Epithelial cell of esophagus (primary cell): ENCODE measurements at places on chromosomes 3 and 15.

- DNase-seq, result no peak
Measured at GRCh38 chr3:55270976-55271375, 216.1 kb downstream of the WNT5A start.

GRCh38 chr3:163936543-163936942 is 1141.8 kb downstream of the SI start:
- no peak for DNase-seq

GRCh38 chr15:59656897-59657634 is at the start of gene GTF2A2:
GTF2A2 (minus strand) TSS chr15:59657515; CDS start chr15:59652277, 5,238 bp downstream.
- peak; percentile 96 for DNase-seq

DNA sequence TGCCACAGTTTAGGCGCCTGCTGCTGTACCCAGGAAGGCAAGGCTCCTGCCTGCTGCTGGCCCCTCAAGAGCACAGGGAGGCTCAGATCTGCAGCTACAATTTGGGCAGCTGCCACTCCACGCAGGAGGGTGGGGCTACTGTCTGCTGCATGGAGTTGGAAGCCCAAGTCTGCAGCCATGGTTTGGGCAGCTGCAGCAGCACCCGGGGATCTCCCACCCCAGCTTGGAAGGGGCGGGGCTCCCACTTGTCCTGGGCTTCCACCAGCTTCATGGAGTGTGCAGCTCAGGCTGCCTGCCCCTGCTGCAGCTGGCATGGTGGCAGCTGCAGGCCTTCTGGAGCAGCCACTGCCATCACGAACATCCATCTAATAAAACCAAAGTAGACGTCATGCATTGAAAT is 512.9 kb downstream of the PYDC2 start:
- DNase-seq, result no peak

DNA sequence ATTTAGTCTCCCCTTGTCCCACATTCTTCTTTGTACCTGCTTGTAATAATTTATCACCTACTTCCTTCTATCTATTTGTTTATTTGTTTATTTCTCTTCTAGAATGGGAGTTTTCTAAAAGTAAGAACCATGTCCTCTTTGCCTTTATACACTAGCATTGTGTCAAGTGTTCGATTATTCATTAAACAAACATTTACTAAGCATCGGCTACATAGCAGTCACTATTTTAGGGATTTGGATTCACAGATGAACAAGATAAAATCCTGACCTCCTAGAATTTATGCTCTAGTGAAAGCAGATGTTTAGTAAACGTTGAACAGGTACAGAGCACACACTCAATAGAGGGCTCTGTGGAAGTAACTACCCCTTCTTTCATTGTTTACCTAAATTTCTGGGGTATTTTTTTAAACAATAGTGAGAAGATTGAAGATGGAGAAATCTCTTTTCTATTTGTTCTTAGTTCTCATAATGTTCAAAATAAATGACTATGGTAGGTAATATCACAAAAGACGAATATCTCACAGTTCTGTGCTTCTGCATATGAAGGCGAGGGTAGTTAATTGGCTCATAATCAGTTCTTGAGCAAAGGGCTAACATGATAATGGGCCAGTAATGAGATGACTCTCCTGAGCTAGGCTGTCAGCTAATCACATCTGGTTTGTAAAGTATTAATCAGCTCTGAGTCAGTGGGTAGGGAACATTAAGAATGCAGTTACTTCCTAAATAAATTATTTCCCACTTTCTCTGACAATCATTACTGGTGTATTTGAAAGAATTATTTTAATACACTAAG is 111.9 kb downstream of the SLC9A9 start:
- DNase-seq, result peak; percentile 90

DNA sequence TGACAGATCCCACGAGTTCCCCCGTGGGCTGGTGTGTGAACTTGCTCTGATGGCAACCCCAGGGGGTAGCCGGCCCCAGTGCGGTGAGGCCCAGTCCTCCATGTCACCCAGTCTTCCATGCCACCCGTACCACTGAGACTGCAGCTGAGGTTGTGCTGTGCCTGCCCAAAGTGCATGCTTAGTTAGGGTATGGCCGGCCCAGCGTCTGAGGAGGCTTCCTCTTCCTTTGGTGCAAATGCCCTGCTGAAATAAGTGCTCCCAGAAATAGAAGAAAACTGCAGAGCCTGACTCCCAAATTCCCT is 31.5 kb downstream of the MGLL start:
- DNase-seq, result no peak

- no peak for DNase-seq
Measured at GRCh38 chr3:62318365-62318751, 55.0 kb downstream of the FEZF2 start.

DNA sequence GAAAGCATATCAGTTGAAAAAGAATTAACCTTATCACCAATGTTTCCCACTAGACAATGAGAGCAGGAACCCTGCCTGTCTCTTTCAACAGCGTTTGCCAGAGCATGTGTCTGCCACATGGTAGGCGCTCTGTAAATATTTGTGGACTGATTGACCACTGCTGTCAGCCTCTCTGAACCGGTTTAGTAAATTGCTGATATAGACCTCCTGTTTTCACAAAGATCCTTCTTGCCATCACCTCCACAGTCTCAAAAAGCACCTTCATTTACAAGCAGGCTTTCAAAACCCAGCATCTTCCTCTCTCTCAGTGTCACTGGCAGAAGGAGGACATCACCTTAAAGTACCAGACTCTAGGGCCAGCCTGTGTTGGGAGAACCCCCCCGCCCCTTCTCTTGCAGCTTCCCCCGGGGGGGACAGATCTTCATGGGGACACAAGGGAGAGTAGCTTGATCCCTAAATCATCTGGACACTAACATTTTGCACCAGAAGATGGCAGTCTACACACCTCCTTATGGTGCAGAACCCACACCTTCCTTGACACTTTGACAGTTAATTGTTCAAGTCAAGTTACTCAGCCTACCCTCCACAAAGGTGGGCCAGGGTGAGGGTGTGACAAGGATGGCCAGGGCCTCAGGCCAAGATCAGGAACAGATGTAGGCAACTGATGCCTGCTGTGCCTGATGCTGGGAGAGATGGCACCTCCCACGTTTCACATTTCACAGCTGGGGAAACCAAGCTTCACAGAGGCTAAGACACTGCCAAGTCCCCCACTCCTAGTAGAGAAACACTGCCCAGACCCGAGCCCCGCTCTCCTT is 37.8 kb upstream of the USP3 start:
- peak; percentile 80 for DNase-seq

GRCh38 chr3:168272343-168272985 is 176.7 kb upstream of the GOLIM4 start:
- DNase-seq, result no peak

DNA sequence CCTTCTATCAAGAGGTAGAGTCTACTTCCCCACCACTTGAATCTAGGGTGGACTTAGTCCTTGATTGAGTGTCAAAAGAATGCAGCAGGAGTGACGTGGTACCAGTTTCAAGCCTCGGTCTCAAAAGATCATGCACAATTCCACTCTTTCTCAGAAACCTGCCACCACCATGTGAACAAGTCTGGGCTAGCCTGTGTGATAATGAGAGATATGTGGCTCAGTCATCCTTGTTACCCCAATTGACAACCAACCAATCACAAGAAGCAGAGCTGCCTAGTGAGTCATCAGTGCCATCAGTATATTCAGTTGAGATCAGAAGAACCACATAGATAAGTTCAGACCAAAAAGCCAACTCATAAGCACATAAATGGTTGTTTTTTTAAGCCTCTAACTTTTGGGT is 374.5 kb downstream of the IL20RB start:
- peak; percentile 13 for DNase-seq

DNA sequence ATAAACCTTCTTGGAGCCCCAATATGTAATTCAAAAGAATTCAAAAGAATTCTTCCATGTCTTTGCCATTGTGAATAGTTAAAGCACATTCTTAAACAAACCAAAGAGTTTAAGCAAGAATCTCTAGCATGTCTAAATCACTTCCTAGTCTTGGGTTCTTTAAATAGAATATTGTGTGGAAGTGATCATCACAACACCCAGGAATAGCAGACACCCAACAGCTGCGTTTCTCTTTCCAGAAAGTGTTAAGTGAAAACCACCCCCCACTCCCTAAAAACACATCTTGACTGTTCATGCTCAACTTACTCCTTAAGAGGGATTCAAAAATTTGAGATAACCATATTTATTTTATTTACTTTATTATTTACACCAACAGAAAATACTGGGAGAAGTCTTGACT is 24.1 kb upstream of the CAPN7 start:
- no peak for DNase-seq

DNA sequence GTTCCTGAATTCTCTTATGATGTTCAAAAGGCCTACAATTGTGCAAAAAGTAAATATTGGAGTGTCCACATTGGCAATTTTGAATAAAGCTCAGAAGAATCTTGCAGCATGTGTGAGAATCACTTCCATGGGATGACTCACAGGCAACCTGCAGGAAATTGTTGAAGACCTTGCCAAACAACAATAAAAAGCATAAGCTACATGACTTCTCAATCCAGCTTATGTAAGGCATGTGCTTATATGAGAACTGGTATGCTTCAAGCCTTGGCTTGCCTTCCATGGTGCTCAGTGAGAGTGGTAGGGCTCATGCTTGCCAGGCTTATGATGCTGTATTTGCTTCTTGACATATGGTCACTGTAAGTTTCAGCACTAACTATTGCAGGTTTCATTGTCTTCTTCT is 18.4 kb upstream of the BCHE start:
- DNase-seq, result peak; percentile 97

GRCh38 chr15:80803580-80804525 is 24.7 kb downstream of the CEMIP start:
- DNase-seq, result no peak

DNA sequence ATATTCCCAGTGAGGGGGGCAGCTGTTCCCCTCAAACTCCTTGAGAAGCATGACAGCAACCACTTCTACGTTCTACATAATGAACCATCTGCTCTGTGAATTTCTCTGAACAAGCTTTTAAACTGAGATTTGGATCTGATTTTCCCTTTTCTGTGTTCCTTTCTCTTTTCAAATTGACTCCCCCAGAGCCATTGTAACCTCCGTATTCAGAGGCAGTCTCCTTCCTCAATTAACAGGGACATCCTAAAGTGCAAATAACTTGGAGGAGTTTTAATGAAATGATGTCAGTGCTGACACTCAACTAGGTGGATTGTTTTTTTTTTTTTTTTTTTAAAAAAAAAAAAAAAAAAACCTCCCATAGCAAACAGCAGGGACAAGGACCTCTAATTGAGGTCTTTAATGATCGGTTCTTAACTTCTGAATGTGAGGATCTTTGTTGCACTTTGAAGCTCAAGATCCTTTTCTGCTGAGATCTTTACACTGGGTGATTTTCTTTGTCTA is 48.8 kb downstream of the ADAMTS9 start:
- no peak for DNase-seq

- no peak for DNase-seq
Measured at GRCh38 chr3:175176556-175176955, 317.4 kb downstream of the NAALADL2 start.

DNA sequence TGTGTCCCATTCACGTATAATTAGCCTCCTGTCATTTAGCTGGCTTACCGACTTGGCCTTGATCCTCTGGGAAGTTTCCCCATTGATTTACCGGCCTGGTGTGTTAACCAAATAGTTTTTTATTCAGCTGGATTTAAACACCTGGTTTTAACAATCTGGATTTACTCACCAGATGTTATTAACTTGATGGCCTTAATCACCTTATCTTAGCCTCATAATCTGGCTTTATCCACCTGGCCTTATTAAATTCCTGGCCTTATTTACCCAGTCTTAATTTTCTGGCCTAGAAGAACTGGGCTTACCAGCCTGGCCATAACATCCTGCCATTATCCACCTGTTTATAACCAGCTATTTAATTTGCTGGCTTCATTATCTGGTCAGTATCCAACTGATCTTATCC is 89.9 kb downstream of the IL12A start:
- DNase-seq, result no peak
